T-helper 1 cell (primary cell): ENCODE measurements at places on chromosomes 6 and 20.

DNA sequence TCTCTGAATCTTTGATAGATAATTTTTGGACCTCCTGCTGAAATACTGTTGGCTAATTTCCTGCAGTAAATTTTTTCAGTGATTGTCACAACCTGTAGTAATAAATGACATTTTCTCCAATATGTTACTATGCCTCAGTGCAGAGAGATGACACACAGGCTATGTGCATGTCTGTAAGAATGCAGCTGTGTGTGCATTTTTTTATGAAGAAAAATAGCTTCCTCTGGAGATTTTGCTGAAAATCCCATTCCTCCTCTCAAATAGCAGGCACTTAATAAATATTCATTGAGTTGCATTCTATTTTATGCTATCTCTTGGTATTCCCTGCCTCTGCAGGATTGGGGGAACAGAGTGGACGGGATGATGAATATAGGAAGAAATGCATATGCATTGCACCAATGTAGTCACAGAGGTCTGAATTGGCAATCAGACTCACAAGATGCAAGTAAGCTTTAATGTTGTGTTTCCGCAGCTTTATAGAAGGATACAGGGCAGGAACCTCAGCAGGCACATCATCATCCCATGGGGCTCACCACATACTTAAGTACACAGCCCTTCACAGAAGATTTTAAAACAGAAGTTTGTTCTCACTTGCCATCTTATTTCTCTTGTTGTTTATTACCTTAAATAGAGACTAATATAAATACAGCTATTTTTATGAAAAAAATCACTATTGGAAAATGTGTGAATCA, 474.7 kb downstream of the EPM2A start:
- no peak for DNase-seq

- no peak for DNase-seq
Observed at GRCh38 chr6:128724738-128725137, 158.2 kb upstream of the LAMA2 start.

- DNase-seq, result no peak
Observed at GRCh38 chr6:114342826-114343781, at the start of gene HS3ST5. HS3ST5 (minus strand) TSS chr6:114343023; CDS start chr6:114062845, 280,178 bp downstream.

DNA sequence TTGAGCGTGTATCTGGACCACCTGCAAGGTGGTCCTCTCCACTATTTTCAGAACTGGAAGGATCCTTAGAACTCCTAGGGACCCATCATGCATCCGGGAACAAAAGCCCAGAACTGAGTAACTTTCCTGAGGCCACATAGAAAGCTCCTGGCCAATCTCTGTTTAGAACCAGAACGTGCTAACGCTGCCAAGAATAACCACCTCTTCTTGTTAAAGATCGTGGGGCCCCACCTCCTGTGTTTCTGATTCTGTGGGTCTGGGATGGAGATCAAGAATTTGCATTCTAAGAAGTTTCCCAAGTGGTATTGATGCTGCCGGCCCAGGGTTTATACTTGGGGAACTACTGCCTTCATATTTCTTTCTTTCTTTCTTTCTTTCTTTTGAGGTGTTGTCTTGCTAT, 13.3 kb downstream of the CD40 start:
- no peak for DNase-seq

GRCh38 chr20:39983183-39983582, 705.9 kb downstream of the MAFB start:
- DNase-seq, result no peak

- DNase-seq, result no peak
Observed at GRCh38 chr6:169896826-169897456, 145.5 kb downstream of the ERMARD start.

DNA sequence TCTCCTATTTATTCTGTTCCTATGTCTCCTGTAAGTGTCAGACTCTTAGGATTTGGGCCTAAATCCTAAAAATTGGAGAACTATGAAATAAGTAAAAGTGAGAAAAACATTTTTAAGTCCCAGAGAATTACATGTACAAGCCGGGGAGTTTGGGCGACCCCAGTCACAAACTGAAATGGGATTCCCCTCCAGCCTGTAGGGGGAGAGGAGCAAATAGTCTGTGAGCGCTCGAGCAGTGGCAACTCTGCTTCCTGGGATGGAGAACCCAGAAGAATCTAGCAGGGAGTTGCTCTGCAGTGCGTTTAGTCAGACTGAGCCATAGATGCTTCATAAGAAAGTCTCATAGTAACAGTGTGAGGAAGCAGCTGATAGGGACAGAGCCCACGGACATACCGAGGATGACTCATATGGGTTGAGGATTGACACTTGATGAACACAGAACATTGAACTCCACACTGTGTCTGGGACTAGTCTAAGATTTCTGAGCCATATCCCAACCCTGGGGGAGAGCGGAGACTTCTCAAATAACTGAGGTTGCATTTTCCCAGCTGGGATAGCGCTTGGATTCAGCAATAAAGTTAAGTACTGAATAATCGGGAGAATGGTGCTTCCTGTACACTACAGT, 437.2 kb downstream of the BCKDHB start:
- no peak for DNase-seq

DNA sequence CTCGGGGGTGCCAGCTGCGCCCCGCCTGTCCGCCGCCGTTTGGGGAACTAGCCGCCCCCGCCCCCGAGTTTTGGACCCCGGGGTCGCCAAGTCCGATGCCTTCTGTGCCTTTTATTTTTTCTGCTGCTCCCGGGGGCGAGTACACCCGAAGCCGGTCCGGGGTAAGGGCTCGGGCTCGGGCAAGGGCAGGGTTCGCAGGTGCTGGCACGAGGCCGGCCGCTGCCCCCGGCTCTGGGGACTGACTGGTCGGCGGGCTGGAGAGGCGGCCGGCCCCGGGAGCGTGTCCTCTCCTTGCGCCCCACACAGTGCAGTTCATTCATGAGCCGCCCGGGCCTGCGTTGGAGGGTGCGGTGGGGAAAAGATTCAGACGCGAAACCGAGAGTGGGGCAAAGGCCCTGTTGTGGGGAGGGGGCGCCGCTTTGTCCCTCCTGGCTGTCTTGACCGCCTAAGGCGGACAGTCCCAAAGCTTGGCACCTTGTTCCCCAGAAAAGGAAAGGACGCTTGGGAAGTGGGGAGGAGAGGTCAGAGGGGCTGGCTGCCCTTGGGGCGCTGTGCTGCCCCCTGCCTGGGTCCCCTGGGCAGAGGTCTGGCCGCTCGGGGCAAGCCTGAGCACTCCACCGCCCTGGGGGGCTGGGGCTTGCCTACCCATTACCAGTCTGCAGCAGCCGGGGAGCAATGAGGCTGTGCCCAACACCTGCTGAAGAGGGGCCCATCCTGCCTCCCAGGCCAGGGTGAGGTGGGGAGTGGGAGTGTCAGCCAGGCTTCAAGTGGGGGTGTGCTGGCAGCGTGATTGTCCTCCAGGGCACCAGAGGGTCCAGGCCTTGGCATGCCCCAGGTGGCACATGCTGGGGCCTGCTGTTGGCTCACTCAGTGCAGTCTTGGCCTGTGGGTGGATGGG, 915 bp downstream of the TMEM63B start:
- no peak for DNase-seq

DNA sequence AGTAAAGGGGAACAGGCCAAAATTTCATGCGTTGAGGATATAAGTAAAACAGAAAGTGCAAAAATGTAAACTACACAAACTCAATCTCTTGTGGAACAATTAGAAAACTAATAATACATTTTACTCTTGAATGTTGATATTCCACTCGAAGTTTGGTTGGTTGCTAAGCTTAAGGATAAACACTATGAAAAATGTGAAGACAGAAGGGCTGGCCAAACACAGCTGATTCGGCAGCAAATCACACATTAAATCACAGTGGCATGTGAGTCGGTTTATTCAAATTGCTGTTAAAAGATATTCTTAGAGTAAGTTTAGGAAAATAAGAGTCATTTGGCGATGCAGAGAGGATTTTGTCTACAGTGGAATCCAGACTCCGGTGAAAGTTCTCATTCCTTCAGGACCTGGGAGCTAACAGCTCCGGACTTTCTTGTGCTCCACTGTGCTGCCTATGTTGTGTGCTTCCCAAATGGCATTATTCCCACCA, 1.4 kb upstream of the EPM2A start:
- no peak for DNase-seq

DNA sequence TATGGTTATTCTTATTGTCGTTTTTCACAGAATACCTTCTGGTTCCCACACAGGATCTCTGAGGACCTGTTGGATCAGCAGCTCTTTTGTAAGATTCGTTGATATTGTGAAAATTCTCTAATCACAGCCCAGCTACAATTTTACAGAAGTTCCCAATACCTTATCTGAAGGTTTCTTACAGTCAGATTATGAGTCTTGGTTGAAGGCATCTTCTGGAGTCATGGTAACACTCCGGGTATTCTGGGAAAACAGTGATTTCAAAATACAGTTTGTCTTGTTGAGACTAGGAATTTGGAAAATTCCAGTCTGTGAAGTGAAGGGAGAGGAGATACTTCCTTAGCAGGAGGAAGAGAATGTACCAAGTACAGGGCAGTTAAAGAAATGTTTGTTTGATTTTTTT, 22.2 kb upstream of the HLA-C start:
- DNase-seq, result no peak

DNA sequence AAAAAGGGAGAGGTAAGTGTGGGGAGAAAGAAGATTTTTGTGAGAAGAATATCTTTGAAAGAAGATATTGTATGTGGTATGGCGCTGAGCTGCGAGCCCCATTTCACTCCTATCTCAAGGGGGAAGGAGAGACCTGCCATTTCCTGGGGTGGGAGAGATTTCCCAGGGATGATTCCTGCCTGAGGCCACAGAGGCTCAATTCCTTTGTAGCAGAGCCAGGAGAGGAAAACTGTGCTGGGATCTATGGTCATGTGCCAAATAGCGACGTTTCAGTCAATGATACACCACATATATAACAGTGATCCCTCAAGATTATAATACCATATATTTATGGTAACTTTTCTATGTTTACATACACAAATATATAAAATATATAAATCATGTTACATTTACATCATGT, 28.9 kb downstream of the TCF21 start:
- DNase-seq, result no peak

GRCh38 chr20:10928841-10929421, 255.1 kb upstream of the JAG1 start:
- no peak for DNase-seq

- no peak for DNase-seq
Observed at GRCh38 chr20:41344477-41344876, 3.9 kb downstream of the LPIN3 start.

DNA sequence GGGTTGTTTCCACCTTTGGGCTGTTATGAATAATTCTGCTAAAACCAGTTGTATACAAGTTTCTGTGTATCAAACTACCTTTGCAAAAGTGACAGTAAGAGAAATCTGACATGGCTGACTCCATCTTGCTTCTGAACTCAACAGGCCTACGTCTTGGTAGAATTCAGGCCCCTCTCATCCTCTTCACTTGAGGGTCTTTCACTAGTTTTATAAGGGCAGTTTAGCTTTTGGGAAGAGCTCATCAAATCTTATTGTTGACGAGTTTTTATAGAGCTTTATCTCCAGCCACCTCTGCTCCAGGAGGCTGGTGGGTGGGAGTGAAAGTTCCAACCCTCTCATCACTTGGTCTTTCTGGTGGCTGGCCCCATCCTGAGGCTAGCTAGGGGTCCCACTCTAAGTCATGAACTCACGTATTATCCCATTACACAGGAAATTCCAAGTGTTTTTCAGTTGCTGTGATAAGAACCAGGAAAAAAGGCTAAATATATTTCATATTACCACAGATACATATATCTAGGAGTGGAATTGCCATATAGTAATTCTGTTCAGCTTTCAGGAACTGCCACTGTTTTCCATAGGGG, 11.6 kb downstream of the SNRPB start:
- DNase-seq, result no peak

DNA sequence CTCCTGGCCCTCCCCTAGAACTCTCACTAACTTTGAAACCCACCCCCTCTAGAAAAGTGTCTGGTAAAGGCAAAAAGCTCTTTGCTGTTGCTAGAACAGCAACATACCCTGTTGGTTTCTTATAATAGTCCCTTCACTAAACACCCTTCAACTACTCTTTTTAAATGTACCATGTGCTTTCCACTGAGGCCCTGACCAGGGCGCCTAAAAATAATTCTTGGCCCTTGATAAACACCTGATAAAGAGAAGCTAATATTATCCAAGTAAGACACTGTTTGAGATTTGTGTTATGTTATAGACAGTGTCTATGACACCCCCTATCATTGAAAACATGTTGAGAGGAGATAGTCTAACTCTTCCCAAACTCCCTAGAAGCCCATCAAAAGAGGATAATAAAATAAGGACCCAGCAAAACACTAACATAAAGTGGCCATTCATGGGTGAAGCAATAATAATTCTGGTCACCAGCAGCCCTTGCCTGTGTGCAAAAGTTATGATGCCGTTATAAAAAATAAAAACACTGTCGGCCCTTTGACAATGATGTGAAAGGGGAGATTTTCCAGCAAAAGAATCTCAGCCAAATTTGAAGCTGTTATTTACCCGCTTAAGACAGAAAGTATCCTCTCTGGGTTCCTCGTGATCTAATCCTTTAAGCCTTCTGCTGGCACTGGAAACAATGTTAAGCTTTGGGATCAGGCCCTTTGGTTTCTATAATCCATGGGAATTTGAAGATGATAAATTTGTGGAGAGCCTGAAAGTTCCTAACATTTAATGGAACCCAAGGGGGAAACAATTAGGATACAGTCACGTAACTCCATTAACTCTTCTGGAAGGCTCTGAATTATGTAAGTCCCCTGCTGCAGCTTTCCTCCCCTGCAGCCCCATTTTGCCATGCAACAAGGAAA, 122.6 kb upstream of the PLCB4 start:
- DNase-seq, result no peak

- DNase-seq, result no peak
Observed at GRCh38 chr6:14182916-14183315, 65.3 kb downstream of the CD83 start.

DNA sequence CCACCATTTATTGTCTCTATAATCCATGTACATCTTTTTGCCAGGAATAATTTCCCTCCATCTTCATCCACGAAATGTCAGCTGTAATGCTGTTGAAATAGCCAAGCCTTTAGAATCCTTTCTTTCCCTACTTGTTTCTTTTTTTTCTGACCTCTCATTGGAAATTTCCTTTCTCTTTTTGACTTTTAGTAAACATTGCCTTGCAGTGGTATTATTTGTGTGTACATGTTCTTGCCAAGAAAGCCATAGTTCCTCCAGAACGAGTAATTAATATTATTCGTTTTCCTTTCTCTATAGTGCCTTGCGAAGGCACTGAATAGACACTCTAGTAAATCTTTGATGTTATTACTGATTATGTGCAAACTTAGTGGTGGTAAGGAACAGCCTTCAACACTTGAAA, 282.2 kb downstream of the GJA1 start:
- no peak for DNase-seq

DNA sequence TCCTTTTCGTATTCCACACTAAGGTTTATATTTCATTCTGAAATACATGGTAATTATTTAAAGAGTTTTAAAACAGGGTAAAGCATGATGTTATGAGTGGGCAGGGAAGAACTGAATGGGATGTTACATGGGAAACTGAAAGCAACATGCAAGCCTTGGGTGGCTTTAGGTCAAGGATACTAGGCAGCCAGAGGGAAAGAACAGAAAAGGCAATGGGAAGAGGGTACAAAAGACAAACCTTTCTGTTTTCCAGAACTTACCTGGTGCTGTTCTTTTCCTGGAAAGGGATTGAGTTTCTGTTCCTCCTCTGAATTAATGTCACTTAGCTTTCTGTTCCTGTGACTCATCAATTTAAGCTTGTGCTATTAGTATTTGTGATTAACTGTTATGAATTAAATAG, 71.2 kb upstream of the SMIM8 start:
- DNase-seq, result no peak

- DNase-seq, result no peak
Observed at GRCh38 chr6:85465762-85466161, 15.9 kb downstream of the NT5E start.
